ENCODE measurements at places on chromosomes 7 and 10.

GRCh38 chr10:77680811-77681210, 43.2 kb upstream of the KCNMA1 start:
- no peak for DNase-seq

- DNase-seq = no peak
Observed at GRCh38 chr7:139588632-139589031, 65.1 kb downstream of the CLEC2L start.

GRCh38 chr10:3907514-3907913, 122.5 kb upstream of the KLF6 start:
- DNase-seq = no peak

- DNase-seq = no peak
Observed at GRCh38 chr10:129678186-129678585, 211.1 kb downstream of the MGMT start.

- no peak for DNase-seq
Observed at GRCh38 chr7:26937306-26937705, 72.9 kb upstream of the SKAP2 start.

DNA sequence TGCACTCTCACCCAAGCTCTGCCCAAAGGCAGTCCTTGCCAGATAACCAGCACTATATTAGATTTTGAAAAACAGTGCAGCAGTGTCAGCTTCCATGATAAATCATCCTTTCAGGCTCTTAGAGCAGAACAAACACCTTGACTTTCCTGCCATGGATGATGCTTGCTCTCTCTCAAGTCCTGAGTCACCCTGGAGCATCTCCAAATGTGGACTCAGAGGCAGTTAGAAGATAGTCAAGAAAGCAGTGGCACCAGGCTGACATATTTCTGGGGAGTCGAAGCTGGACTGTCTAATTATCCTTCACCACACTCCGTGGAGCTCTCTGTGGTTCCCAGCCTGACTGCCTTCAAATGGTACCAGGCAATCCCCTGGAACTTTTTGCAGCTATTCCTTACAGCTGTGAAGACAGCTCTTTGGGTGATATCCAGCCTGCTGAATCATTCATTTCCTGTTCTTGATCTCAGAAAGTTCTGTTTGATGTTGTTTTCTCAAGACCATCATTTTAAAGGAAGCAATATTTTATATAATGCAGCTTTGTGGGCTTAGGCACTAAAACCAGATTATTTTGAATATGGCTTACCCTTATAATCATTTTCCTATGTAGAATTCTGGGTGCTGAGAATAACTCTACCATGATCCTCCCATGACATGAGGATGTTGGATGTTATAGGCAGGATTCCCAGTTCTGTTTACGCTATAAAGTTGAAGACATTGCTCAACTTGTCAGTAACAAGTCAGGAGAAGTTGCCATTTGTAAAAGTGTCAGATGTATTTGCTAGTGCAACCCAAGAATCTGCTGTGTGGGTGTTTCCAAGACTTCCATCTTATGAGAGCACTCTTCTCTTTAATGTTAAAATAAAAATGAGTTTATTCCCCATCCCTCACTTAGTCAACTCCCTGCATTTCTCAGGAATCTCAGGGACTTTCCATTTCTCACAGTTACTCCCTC, 233.8 kb downstream of the C7orf25 start:
- no peak for DNase-seq

DNA sequence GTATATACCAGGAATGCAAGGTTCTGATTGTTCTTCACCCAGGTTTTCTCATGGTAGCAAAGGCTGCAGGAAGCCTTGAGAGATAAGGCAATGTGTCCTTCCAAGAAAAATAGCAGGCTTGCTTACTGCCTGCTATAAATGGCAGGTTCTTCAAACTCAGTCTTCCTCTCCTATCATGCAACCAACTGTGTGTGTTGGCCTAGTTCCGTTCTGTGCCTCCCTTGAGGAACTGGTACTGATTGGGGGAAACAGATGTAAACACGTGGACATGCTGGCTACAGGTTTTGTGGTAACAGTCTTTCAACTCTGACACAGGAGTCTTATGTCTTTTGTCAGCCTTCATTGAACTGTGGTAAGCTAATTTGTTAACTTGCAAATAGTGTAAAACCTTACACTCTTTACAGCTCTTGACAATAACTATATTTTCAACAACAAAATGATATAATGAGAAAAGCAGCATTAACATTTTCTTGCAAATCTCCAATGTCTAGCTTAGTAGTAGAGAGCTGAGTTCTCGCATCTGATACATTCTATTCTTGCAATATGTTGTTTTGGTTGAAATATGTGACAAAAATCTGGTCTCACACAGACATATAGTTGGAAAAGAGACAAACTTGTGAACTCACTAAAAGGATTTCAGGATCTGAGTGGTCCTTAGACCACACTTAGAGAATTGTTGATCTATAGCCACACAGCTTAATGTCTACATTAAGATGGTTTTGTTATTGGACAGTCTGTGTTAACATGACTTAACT, 54.7 kb upstream of the LSM8 start:
- DNase-seq = no peak

DNA sequence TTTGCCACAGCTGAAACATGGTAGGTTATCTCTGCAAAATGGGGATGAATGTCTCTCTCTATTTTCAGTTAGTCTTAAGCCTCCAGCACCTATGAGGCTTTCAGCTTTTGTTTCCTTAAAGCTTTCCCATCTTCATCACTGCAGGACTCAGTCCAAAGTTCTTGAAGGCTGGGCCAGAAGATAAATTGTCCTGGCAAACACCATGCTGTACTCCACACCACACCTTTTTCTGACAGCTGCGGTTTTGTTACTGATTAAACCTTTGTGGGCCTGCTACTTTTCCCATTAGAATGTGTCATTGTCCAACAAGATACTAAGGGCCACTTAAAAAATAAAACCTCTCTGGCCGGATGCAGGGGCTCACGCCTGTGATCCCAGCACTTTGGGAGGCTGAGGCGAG, 87.2 kb upstream of the A1CF start:
- DNase-seq = no peak

DNA sequence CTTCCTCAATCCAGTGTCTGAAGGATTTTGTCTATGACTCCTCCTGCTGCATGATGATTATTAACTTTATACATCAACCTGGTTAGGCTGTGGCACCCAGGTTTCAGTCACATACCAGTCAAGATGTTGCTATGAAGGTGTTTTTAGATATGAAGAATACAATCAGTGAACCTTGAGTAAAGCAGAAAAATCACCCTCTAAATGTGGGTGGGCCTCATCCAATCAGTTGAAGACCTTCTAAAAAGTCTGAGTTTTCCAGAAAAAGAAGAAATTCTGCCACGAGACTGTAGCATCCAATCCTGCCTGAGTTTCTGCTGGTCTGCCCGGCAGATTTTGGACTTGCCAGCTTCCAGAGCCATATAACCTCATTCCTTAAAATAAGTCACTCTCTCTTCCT, 126.1 kb upstream of the FRMD4A start:
- DNase-seq = no peak

DNA sequence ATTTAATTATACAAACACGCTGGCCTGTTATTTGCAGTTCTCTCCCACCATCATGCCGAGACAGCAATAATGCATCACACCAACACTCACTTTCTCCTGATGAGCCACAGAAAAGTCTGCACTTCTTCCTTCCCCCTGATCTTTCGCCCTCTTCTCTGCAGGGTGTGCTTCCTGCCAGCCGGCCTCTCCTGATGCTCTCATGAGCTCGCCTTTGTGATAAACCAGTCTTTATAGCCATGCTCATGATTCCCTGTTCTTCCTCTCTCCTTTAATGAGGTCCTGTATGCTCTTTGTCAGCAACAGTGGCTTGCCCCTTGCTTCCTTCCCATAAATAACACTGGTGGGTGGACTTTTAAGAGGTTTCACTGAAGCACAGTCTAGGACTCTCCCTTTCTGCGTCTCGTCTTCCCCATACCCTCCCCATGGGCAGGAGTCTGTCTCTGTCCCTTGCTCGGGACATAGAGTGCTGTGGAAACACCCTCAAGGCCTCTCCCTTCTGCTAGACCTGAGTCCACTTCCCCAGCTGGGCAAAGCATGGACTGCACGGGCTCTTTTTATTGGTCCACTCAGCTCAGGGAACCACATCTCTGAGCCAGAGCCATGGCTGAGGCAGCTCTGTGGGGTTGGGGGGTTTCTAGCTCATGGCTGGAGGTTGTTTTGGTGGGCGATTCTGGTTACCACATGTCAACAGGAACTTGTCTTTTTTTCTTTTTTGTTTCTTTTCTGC, 133.9 kb downstream of the C10orf105 start:
- no peak for DNase-seq

GRCh38 chr10:27535317-27535716, 31.2 kb downstream of the RAB18 start:
- DNase-seq = no peak

DNA sequence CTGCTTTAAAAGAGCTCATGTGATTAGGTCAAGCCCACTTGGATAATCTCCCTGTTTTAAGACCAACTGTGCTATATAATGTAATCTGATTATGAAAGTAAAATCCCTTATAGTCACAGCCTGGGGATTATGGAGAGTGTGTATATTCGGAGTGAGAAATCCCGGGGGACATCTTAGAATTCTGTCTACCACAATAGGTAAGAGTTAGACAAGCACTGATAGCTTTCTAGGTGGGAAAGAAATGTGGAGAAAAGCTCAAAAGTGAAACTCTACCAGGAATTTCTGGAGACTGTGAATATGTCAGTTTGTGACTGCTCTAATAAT, 2.9 kb upstream of the VCL start:
- DNase-seq = no peak

- DNase-seq = no peak
Observed at GRCh38 chr10:3741688-3742461, 43.1 kb downstream of the KLF6 start.

- no peak for DNase-seq
Observed at GRCh38 chr10:86284355-86285105, 82.1 kb downstream of the GRID1 start.

GRCh38 chr10:84177541-84178141, 4.0 kb downstream of the GPR15LG start:
- no peak for DNase-seq

GRCh38 chr10:44569193-44570091, 184.5 kb upstream of the CXCL12 start:
- DNase-seq = no peak

DNA sequence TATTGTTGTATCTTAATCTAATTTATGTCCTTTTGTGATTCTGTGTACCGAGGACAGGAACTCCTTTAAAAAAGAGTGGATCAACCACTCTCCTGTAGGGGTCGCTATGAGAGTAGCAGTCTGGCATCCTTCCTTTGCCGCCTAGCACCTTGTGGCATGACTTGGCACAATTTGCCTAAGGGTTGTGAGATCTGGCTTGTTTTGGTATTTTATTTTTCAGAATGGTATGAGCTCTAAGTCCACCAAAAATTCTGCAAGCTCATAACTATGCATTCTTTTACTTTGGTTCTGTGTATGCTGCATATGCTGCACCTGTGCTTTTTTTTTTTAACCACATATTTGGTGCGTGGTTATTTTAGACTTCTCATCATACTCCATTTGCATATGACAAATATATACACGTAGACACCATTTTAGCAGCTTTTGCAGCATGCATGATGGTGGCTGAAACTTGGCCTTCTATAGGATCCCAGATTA, 112.8 kb downstream of the CDK14 start:
- no peak for DNase-seq

GRCh38 chr10:103852856-103853255, 2.5 kb downstream of the SH3PXD2A start:
- DNase-seq = no peak

DNA sequence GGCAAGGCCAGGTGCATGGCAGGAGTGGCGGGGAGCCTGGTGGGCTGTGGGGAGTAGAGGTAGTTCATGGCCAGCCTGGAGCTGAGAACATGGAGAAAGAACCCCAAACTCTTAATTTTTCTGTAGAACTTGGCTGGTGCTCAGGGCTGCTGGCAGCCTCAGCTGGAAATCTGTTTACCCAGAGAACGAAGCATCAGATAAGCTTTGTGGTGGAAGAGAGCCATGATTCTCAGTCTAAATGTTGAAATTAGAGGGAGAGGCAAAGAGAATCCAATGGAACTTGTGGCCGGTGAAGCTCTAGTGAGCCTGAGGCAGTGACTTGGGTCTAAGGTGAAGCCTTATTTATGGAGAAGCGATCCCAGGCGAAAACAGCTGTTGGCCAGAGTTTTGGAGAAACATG, 126.4 kb downstream of the CCDC3 start:
- DNase-seq = no peak

- DNase-seq = no peak
Observed at GRCh38 chr7:44590910-44591309, 8.9 kb upstream of the TMED4 start.

DNA sequence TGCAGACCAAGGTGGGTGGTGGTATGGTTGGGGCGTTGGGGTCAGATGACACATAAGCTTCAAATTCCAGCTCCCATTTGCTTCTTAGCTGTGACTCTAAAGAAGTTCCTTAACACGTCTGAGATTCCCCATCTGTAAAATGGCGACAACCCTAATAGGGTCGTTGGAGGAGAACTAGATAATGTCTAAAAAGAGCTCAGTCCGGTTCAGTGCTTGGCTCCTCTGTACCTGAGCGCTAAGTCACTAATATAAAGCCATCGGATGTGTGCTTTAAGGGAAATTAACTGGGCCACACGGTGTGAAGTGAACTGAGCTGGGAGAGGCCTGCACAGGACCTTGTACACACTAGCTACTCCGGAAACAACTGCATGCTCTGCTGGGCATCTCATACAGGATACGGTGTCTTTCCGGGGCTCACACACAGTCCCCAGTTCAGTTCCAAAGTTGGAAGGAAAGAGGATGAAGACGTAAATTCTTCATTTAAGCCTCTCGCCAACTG, 476 bp upstream of the ZFYVE27 start:
- no peak for DNase-seq

- DNase-seq = peak; percentile 13
Observed at GRCh38 chr7:107742678-107743566, 1.0 kb upstream of the CBLL1 start.

- DNase-seq = no peak
Observed at GRCh38 chr10:60073781-60074656, 167.7 kb upstream of the CCDC6 start.

DNA sequence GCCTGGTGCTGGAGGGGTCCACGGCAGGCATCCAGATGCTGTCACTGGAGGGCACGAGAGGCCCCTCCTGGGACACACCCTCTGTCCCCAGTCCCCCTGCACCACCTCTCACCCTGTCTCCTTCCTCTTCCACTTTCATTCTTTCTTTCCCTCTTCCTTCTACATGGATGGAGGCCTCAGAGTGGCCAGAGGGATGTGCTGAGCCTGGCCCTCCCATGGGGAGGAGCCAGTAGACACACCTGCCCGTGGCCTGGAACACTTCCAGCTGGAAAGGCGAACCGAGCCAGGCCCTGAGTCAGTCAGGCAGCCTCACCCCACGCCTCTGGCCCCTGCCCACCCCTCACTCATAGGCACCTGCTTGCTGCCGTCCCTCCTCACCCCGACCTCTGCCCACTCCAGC, 55.9 kb upstream of the MXI1 start:
- no peak for DNase-seq

- no peak for DNase-seq
Observed at GRCh38 chr7:26724795-26725194, 139.6 kb downstream of the SKAP2 start.
